ENCODE measurements at places on chromosomes 7 and 10.

GRCh38 chr10:118046395-118047156, at the start of gene RAB11FIP2:
RAB11FIP2 (minus strand) TSS chr10:118046941; CDS start chr10:118046163, 778 bp downstream.
- peak; percentile 94 for DNase-seq

GRCh38 chr7:155071916-155072571, 1.9 kb downstream of the HTR5A start:
- no peak for DNase-seq

DNA sequence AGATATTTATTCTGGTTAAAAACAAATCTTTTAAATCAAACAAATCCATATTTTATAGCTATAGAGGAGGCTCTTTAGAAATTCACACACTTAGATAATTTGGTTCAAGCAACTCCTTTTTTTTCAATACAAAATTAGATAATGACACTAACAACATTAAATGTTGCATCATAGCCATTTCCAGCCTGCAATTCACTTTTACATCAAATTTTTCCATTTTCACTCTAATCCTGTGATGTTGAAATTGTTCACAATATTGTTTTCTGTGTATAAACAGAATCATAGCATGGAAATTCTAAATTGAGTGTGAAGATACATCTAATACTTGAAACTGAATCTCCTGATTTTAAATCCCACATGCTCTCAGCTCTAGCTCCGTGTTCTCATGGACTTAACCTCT, 482.6 kb downstream of the INHBA start:
- no peak for DNase-seq

DNA sequence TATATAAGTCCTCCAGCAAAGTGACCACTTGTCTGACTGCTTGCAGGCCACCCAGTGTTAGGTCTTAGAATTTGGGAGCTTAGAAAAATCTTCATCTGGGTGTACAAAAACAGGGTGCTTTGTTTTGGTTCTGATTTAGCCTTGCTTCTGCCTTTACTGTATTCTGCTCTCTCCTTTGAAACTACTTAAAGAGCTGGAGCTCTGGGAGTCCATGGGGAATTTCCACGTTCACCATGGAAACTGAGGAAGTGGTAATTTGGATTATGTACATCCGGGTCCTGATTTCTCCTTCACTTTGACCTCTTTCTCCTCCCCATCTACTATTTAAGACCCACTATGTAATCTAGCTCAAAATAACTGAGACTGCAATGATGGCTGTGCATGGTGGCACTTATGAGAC, 103.0 kb downstream of the JAZF1 start:
- DNase-seq, result no peak

DNA sequence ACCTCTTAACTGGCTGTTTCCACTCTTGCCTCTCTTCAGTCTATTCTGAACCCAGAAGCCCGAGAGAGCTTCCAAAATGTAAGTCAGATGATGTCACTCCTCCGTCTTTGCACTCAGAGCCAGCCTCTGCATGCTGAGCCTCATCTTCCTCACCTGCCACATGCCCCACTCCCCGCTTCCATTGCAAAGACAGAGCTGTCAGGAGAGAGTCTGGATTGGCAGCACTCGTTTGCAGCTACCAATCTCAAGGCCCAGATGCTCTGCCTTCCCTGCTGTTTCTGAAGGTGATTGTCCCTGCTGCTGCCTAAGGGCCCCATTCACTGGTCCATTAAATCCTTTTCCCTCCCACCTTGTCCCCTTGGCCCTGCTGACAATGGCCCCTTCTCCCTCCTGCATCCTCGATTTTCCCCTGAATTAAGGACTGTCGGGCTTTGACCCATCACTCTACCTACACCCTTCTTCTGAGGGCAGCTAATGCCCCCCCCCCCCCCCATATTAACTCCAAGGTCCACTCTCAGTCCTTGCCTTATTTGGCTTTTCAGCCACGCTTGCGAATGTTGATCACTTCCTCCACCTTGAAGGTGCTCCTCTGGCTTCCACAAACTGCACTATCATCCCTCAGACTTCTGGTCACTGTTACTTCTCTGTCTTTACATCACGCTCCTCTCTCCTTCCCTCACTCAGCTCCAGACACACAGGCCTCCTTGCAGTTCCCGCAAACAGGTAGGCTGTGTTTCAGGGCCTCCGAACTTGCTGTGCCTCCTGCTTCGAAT, 98.5 kb downstream of the CHN2 start:
- no peak for DNase-seq

GRCh38 chr10:80171248-80171660, 34.1 kb downstream of the ANXA11 start:
- DNase-seq, result no peak

DNA sequence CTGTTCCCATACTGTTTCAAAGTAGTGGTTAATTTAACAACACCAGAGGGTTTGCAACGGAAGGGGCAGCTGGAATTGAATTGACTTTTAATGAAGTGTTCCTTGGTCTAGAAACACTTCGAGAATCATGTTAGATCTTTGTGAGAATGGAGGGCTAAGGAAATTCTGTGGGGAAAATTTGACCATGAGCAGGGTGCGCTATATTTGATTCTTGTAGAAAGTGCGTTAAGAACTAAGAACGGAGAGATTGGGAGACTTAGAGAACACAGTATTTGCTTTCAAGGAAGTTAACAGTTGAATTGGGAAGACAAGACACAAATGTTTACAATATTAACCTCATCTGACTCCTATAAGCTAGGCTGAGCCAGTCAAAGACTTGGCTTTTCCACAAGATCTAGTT, 1.2 kb downstream of the ZNF212 start:
- no peak for DNase-seq

DNA sequence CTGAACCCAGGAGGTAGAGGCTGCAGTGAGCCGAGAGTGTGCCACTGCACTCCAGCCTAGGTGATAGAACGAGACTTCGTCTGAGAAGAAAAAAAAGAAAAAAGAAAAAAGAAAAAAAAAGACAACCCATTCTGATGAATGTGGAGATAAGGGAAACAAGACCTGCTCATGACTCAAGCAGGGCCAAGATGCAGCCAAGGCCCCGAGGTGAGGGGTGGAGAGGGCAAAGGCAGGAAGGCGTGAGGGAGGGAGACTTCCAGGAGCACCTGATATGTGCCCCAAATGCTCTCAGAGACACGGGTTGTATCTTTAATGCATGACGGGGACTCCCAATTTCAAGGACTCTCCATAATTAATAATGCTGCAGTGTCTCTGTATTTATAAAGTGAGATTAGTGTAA, 134.6 kb downstream of the PIP4K2A start:
- no peak for DNase-seq

DNA sequence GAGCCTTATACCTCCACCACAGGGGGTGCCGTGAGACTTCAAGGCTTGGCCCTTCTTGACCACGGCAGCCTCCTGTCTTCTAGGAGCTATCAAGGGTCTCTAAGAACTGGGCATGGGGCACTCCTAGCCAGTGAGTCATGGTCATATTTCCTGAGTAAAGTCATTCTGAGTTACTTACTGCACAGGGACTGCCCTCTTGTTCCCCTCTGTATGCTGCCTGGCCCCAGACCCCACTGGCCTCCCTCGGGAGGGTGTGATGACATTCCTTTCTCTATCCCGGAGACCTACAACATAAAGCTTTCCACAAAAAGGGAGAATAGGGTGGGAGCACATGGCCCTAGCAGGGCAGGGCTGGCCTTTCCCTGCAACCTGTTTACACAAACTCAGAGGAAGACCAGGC, 21.4 kb downstream of the DPCD start:
- DNase-seq, result no peak

GRCh38 chr10:78109210-78109609, 75.5 kb downstream of the RPS24 start:
- no peak for DNase-seq

DNA sequence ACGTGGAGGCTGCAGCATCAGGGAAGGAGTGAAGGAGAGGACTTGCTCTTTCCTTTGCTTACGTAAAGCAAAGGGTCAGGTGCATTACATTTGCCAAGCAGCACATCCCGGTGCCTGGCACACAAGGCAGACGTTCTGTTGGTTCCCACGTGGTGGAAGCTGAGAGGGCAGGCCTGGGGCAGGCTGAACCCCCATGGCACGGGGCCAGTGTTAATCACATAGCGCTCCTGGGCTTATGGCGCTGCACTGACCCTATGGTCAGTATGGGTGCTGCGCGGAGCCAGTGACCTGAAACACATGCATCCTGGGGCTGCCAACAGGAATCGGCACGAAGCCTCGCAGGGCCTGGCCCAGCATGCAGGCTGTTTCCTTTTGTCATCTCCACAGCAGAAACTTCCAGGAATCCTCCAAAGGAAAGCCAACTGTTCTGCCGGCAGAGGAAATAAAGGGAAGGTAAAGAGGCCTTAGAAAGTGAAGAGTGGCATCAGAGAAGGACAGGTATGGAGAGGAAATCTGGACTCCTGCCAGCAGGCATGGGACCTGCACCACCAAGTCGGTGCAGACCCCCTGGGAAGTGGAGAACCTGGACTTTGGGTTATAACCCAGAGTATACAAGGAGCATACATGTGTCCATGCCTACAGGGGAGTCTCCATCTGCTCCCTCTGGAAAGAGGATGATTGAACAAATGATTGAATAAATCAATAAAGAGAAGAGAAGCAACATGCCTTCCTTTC, 560.2 kb downstream of the TCERG1L start:
- no peak for DNase-seq

- DNase-seq, result no peak
Measured at GRCh38 chr7:20508109-20508508, 107.4 kb upstream of the ABCB5 start.

DNA sequence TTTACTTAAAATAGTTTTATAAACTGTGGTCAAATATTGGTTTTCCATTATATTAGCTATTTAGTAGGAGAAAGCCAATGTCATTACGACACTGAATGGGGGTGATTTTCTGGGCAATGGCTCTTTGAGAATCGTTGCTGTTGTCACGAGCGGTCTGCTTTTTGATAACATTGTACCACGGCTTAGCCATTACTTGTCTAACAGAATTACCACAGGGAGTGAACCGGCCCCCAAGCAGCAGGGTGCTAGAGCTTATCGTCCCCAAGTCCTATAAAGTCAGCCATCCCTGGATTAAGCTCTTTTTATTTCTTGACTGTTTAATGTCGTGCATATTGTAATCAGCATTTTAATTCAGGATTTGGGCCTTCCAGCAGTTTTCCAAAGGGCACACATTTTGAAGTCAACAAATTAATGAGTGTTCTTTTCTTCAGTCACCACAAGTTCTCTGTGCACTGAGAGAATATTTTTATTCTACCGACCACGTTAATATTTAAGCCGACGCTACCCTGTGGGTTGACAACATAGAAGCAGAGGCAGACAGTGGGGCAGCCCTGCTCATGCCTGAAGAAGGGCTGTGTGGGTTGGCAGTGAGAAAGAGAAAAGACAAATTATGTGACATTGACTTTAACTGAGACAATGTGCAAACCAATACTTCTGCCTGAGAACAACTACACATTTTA, 125.8 kb downstream of the ICA1 start:
- DNase-seq, result no peak

- no peak for DNase-seq
Measured at GRCh38 chr10:119461923-119462322, 80.6 kb downstream of the RGS10 start.

DNA sequence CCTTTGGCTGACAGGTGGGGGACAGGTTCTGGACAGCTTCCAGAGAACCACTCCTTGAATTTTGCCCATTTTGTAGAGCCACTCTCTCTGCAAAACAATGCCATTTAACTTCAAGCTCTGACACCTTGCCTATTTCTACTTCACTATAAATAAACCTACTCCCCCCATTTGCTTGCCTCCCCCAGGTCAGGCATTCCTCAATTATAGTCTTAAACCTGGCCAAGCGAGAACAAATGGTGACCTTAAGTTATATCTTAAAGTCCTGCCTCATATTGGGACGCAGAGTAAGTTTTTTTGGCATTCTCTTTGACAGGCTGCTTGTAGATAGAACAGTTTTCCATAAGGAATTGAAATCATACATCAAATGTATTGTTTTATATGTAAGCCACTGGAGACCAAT, 706.9 kb downstream of the LRMDA start:
- DNase-seq, result no peak

- no peak for DNase-seq
Measured at GRCh38 chr10:43044448-43044921, 32.4 kb upstream of the RET start.

GRCh38 chr7:138460176-138460648, at the start of gene TRIM24:
TRIM24 (plus strand) TSS chr7:138460259; CDS start chr7:138460549, 290 bp downstream.
- DNase-seq, result no peak

DNA sequence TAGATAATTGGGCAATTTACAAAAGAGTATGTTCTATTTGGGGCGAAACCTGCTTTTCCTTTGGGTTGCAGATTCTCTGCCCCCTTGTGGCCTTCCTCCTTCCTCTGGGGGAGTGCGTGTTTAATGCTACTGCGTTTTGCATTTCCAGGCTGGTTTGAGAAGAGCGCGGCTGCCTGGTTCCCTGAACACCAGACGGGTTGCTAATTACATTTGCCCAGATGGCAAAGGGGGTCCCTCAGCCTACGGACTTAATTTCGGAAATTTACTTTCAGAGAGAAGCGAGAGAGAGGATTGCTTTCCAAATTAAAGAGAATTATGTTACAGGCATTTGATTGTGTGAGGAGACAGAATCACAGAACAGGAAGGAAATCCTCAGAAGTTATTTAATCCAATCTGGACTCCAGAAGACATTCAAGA, 91.9 kb upstream of the JAZF1 start:
- no peak for DNase-seq

DNA sequence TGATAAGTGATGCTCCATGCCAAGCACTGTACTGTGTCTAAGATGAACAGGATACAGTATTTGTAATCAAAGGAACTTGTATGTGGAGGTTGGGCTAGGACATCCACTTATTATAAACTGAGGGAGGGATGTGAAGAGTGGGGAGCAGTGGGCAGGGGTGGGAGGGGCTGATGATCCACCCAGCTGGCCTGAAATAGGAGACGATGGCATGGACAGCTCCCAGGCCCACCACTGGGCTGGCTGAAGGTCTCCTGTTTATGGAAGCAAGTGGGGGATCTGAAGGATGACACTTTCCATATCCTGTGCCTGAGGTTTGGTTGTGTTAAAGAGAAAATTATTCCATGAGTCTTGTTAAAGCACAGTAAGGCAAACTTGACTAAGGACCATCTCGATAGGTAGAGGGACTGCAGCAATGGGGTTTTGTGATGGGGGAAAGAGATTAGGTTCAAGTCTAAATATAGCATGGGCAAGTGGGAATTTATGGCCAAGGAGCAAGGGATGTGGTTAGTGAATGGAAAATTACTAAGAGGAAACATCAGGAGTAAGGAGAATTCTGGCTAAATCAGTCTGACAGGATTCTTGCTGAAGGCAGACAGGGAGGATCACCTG, 124.6 kb downstream of the CCNY start:
- no peak for DNase-seq

GRCh38 chr7:85773116-85773728, 586.4 kb upstream of the SEMA3D start:
- no peak for DNase-seq

- no peak for DNase-seq
Measured at GRCh38 chr10:47329855-47330254, 7.6 kb downstream of the GDF2 start.
